ENCODE measurements at places on chromosomes 5 and 9.

DNA sequence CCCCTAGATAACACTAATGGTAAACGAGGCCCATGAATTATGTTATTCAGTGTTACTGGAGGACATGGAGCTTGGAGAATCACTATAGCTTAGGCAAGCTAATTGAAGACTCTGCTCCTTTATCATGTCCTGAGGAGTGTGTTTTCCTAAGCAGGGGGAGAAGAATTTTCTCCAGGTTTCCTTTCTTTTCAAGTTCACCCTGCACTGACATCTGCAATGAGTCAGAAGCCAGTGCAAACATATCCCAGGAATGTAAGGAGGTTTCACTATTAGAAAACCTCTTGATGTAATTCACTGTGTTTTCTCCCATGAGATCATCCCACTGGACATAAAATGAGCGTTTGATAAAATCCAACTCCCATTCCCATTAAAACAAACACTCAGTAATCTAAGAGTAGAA is 75.6 kb downstream of the DMRT2 start:
- DNase-seq = peak; percentile 40

GRCh38 chr5:34891981-34892380 is 23.3 kb downstream of the RAD1 start:
- peak; percentile 85 for DNase-seq

DNA sequence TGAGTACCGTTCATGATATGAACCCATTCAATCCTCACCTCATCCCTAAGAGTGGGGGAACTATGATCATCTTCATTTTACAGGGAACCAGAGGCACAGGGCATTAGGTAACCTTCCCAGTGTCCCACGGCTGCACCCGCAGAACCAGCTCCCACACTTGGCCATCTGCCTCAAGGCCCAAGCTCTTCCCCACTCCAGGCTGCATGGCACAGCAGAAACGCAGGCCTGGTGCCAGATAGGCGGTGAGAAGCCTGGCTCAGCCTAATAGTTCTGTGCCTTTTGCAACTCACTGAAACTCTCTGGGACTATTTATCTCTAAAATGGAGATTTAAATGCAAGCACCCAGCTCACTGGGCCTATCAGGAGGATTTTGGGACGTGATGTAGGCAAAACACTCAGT is 90.8 kb upstream of the ZNF618 start:
- no peak for DNase-seq

DNA sequence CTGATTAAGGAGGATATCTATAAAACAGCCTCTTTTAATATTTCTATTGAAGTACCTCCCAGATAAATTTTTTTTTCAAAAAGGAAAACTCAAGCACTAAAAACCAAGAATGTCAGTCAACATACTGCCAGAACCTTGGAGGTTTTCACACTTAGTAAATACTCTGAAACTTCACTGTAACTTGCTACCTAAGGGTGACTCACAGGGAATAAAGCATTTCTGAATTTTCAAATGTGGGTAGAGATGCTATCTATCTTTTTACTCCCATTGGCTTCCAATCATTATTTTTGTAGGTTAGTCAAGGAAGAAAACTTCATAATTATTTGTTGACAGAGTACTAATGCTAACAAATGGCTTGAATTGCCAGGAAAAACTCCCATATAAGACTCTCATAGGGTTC is 46.1 kb downstream of the SLC25A46 start:
- DNase-seq = no peak

DNA sequence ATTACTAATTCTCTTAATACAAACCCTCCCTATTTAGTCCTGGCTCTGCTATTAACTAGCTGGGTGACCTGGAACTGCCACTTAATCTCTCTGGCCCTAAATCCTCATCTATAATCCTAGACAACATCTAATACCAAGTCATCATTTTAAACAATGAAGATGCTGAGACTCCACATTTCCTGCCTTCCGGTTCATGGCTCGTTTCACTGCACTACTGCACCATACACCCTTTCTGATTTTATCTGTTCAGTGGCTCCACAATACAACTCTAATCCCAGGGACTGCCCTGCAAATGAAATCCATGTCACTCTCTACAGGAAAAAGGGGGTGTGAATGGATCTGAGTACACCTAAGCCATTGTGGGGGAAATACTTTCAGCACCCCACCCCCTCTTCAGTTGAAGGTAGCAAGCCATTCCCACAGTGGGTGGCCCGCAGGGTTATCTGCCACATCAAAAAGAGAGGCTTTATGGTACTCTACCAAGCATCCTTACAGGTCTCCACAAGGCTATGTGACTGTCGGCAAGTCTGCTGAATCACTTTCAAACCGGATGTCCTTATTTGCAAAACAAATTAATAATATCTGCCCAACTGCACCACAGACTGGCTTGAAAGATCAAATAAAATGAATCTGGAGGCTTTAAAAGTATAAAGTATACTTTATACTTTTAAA is 89.5 kb downstream of the EPB41L4A start:
- no peak for DNase-seq

Measured in fibroblast of skin of scalp (primary cell).